ENCODE measurements at places on chromosomes 16 and 17.

DNA sequence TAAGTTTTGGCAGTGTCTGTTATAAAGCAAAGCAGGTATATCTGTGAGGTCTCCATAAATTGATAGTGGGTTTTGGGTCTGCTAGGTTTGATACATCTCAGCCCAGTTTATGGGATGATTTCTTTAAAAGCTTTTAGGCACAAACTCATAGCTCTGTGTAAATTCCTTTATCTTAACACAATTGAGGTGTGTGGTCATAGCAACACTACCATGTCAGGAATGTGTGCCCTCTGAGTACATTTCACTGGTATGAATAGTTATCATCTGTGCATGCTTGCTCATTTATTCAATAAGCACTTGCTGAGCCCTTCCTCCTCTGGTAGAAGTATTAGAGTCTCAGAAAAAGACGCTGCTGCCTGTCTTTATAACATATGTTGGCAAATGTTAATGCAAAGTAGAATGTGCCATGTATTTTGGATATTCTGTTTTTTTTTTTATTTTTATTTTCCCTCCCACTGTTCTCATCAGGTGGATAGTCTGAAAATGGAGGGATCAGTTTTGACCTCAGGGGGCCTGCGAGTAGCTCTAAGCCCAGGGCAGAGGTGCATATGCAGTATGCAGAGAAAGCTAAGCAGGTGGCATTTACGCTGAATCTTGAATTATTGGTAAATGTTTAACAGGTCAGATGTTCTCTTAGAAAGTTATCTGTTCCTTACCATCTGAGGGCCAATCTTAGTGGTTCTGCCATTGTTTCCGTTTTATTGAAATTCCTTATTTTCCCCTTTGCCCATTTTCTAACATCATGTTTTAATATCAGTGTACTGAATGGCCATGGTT, 90.7 kb downstream of the WNT3 start:
- DNase-seq = no peak

DNA sequence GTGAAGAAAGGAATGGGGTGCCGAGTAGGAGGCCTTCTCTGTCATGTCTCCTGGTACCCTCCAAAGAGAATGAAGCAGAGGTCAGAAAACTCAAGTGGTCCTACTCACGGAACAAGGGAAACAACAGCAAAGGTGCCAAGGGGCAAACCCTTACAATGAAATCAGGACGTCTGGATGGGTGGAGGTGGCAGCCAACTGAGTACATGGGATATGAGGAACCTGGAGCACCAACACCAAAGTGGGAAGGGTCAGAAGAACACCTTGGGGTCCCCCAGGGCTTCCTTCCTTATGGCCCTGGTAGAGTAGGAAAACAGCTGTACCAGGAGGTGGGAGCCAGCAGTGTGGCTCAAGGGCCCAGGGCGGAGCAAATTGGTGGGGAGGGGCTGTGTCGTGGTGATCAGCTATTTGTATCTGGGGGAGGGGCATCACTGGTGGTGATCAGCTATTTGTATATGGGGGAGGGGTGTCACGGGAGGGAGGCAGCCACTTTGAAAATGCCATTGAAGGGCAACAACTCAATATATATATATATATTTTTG, 643 bp downstream of the HIGD1B start:
- no peak for DNase-seq

GRCh38 chr16:22321340-22322001, 24.3 kb downstream of the POLR3E start:
- DNase-seq = peak; percentile 28

- no peak for DNase-seq
Measured at GRCh38 chr17:72759301-72759700, 333.2 kb downstream of the SLC39A11 start.

DNA sequence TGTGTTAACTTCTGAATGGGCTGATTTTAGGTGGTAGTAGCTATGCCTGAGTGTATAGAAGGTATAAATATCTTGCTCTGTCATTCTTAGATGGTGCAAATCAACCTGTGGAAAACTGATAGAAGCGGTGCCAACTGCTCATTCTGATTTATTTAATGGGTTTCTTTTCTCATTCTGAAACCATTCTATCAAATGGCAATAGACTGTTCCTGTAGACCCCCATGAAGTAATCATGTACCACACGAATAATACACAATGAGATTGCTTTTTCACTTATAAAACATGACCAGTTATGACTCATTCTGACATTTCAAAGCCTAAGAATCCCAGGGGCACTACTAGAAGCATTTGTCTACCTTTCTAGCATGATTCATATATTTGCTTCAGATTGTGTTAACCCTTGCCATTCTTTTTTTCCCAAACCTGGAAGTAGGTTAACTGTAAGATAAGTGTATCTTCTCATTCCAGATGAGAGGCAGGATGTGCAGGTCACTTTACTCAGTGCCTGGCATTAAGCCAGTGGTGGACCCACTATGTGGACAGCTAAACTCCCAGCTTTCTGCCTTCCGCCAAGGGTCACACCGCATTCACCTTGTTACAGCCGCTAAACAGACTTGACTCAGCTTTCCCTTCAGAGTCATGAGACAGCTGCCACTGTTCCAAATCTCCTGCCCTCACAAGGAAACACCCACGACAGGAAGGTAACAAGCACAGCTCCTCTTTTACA, 16.4 kb upstream of the SLC16A11 start:
- no peak for DNase-seq

- DNase-seq = no peak
Measured at GRCh38 chr16:81798311-81799137, 19.4 kb downstream of the PLCG2 start.

- no peak for DNase-seq
Measured at GRCh38 chr17:16872351-16873173, 99.4 kb downstream of the TNFRSF13B start.

DNA sequence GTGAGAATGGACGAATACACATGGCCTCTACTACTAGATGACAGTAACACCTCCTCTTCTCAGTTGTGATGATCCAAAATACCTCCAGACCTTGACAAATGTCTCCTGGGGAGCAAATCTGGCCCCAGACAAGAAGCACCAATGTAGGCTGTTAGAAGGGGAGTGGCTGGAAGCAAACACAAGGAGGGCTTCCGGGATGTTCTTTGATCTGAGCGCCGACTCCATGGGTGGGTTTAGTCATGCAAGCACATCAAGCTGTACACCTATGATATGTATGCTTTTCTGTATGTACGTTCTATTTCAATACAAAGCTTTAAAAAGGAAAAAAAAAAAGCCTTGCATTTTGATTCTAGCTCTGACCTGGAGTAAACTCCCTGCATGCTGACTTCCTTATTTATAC, 61.4 kb downstream of the ARHGAP17 start:
- DNase-seq = no peak

GRCh38 chr16:77896415-77897128, 108.2 kb downstream of the VAT1L start:
- no peak for DNase-seq

GRCh38 chr16:63714876-63715275, 1407.0 kb downstream of the CDH11 start:
- DNase-seq = no peak

DNA sequence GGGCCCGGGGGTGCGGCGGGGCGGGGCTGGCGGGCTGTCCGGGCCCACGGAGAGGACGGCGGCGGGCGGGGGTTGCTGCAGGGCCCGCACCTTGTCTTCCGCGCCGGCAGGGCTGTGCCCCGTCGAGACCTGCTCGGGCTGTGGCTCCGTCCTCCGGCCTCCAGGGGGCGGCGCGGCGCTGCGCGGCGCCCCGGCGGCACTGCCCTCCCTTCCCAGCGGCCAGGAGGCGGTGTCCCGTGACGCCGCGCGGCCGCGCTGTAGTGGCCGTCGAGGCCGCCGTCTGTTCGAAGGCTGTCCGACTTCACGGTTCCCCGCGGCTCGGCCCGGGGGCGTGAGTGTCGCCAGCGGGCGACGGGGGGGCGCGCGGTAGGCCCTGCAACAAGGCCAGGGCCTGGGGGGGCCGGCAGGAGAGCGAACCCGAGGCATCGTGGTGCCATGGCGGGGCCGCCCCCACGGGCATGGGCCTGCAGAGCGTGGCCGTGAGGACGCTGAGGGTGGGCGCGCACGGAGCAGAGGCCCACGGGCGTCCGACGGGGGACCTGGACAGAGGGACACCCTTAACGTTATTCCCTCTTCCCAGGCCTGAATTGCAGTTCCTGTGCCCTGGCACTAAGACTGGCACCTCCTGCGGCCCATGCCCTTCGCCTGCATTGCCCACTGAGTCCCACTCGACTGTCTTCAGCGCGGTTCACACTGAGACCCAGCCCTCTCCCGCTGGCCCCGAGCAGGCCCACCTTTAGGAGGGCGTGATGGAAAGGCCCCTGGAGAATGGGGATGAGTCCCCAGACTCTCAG, at the start of gene PLEKHG4:
Gene PLEKHG4 (plus strand): TSS at position 237 of the 794 bp plus-strand sequence. CDS start 513 bp downstream, at position 750.
- DNase-seq = peak; percentile 53
